ENCODE measurements at places on chromosomes 1 and 21.
A peak's percentile ranks its signal among the peaks of the same experiment; 100 is the strongest.

DNA sequence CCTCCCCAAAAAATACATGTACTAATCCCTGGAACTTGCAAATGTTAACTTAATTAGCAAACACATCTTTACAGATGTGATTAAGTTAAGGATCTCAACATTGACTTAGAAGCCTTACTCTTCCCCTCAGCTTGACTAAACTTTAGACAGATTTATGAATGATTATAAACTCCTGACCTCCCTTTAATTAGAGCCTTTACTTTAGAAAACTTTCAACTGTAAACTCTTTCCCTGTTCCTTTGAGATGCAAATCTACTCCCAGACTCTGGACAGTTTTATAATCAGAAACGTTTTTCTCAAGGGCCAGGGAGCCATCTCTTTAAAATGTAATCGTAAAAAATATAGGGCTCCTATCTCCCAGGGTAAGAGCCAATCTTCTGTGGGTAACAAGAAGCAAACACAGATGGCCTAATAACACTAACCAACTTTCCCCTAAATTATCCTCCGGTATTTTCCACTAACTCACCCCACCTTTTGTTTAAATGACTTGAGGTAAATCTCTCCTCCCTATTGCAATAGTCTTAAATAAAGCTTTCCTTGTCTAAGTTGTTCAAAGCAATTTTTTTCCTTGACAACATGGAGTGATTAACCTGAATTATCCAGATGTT lies 284.1 kb downstream of the BRINP3 start:
- DNase-seq = no peak

DNA sequence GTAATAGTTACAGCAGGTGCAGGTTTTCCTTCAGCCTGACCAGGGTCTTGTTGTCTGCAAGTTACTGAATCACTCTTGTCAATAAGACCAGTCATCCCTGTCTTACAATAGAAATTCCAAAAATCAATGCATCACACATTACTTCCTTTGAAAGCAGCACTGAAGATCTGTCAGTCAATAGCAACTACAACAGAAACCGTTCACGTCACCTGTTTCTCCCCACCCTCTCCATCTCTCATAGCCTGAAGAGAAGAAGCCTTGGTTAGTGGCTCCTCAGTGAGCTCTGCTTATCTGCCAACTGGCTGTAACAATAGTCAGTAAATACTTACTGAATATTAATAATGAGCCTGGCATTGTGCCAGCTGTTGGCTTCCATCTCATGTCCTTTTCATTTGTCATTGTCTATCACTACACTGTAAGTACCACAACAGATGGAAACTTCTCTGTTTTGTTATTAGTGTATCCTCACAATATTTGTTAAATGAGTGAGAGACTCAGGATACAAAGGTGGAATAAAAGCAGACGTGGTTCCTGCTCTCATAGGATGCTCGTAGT lies 195.2 kb downstream of the S1PR1 start:
- DNase-seq = no peak

DNA sequence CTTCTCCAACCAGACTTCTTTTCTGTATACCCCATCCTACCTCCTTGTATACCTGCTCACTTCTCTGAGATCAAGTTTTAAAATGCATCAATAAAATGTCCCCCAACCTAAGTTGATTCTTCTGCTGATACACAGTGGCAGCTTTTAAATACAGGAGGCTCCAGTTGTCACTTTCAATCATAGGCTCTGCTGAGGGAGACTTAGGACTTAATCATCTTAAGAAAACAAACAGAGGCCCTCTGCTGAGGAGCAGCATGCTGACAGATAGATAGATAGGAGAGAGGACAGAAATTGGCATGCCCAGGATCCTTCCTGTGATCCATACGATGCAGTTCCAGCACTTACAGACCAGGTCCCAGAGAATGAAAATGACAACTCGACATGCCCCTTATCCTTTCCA lies 311.0 kb upstream of the PROX1 start:
- DNase-seq = no peak

- DNase-seq = no peak
Measured at GRCh38 chr1:81547261-81547911, 253.3 kb upstream of the ADGRL2 start.

GRCh38 chr1:207054491-207054890 lies 1.4 kb downstream of the PFKFB2 start:
- DNase-seq = no peak

GRCh38 chr1:77900687-77901293 lies 12.4 kb downstream of the NEXN start:
- peak; percentile 6 for DNase-seq

GRCh38 chr1:230820568-230820967 lies 47.8 kb downstream of the C1orf198 start:
- DNase-seq = no peak

DNA sequence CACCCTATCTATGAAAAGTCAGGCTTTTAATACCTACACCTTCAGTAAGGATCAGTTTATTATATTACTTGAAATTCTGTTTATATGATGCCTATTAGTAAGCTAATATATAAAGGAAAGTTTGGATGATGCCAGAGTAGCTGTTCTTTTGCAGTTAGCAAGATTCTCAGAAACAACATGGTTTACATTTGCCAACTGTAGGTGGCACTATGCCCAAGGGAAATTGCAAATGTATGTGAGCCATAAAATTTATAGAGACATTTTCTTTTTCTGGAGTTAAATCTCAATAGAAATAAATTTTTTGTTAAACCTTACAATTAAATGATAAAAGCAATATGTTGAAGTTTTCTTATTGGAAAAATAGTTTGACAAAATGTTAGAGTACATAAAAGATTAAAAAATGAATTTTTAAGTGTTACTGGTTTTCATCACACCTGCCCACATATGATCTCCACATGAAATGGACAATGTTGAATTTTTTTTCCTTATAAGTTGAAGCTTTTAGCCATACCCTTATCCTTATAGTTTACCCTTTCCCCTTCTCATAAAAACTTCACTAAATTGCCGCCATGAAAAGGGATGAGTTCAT lies 32.1 kb upstream of the EPHX4 start:
- DNase-seq = peak; percentile 1

DNA sequence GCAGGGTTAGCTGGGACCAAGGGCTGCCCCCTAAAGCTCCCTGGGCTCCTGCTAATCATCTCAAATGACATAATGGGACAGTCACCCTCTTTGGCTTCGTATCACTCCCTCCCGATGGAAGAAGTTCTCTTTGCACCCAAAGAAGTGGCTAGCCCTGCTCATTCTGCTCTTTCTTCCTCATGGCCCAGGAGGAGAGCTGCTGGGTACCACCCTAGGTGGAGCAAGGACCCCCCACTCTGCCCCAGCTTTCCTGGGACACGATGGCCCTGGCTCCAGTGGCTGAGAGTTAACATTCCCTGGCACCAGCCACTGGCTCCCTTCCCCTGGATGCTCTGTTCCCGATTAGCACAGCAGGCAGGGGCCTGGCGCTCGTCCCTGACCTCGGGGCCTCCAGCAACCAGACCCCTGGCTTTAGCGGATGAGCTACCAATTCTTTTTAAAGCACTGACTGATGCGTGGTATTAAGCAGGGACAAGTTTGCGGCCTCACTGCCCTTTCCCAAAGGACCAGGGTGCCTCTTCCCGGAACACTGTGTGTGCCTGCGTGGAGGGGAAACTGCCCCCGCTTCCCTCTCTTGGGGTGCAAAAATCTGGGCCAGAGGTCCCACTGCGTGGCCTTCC lies 1.2 kb downstream of the MYOM3 start:
- DNase-seq = no peak

DNA sequence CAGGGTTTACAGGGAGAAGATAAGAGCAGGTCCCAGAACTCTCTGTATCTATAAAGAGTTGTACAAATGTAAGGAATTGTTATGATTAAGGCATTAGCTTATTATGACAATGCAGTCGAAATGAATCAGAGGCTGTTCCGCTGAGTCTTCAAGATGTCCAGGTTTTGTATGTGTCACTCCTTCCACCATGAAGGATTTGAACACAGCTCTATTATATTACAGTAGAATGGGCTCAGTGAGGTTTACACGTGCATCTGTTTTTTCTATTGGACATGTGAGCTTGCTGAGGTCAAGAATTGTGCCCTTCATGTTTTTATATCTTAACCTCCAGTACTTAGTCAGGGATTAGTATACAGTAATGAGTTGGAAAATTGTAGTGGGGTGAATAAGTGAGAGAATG lies 86.3 kb downstream of the MPZL1 start:
- DNase-seq = no peak

DNA sequence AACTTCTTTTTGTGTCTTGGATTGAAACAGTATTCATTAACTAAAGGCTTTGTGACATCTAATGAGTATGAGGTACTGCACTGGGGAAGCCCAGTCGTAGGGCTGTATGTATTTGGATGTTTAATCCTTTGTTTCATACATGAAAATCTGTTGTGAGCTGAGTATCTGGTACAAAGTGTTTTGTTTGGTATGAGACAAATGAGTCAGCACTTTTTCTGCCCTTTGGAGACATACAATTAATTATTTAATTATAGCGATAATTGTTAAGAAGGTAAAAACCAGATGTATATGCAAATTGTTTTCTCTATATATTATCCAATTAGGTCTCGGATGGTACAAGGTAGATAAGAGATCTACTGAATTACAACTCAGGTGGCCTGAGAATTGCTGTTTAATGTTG lies 36.3 kb downstream of the MARK1 start:
- no peak for DNase-seq

GRCh38 chr21:33133892-33134291 lies 64.0 kb downstream of the OLIG1 start:
- no peak for DNase-seq

DNA sequence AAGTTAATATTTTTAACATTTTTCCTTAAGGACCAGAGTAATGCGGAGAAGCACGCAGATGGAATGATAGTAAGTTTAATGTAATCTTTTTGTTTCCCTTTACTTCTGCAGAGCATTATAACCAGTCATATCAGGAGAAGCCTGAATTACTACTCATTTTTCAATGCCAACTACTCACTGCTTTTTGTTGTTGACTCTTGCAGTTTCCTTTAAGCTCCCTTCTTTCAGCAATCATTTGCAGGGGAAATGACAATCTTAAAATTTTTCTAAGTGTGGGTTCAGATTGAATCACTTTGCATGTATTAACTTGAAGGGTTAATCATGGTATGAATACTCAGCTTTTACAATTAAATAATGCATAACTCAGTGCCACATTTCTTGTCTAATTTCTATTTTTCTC lies 122.2 kb downstream of the NRDC start:
- no peak for DNase-seq

- no peak for DNase-seq
Measured at GRCh38 chr1:29322861-29323585, 86.7 kb downstream of the PTPRU start.

- no peak for DNase-seq
Measured at GRCh38 chr1:198254521-198254920, 97.7 kb downstream of the NEK7 start.

- no peak for DNase-seq
Measured at GRCh38 chr1:47927165-47927564, 70.0 kb downstream of the TRABD2B start.
